ENCODE measurements at places on chromosomes 2 and 18.

DNA sequence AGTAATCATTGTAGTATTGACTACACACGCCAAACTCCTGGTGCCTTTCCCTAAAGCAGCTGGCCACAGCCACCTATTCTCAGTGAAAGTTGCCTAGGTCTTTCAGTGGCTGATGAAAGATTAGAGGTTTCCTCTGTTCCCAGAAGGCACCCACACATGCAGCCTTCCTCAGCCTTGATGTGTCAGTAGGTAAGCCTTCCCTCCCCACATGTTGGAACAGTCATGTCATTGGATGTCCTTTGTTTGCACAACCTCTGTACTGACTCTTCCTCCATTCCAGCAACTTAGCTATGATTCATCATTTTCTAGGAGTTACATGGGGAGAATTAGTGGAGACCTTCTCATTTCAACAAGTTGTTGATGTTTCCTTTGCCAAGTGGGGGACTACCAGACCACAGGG lies 630.8 kb upstream of the SLC39A10 start:
- DNase-seq = no peak

DNA sequence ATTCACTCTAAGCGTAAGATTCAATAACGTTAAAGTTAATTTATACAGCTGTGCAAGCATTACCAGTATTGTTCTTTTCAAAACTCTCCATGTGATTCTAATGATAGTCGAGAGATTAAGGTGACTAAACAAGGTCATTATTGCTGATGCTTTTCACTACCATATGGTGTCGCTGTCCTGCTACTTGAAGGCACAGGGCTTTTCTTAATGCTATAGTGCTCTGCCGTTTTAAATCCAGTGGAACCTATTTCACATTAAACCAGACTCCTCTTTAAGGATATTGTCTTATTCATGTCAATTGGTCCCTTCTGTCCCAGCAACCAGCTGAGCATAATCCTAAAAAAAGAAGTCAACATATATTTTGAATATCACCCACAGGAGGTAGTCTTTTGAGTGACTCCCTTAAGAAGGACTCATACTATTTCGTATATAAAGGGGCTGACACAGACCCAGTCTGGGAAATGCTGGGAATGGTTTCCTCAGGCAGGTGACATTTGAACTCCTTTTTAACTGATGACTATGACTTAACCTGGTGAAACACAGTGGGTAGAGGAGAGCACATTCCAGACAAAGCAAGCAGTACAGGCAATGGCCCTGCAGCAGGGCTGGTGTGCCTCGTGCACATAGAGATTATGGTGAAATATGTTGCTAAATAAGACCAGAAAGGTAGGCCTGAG lies 53.9 kb upstream of the CYTIP start:
- DNase-seq = peak; percentile 32

GRCh38 chr2:177501186-177501585 lies 108.6 kb downstream of the AGPS start:
- no peak for DNase-seq

- no peak for DNase-seq
Observed at GRCh38 chr2:97774425-97774824, 61.0 kb downstream of the ZAP70 start.

DNA sequence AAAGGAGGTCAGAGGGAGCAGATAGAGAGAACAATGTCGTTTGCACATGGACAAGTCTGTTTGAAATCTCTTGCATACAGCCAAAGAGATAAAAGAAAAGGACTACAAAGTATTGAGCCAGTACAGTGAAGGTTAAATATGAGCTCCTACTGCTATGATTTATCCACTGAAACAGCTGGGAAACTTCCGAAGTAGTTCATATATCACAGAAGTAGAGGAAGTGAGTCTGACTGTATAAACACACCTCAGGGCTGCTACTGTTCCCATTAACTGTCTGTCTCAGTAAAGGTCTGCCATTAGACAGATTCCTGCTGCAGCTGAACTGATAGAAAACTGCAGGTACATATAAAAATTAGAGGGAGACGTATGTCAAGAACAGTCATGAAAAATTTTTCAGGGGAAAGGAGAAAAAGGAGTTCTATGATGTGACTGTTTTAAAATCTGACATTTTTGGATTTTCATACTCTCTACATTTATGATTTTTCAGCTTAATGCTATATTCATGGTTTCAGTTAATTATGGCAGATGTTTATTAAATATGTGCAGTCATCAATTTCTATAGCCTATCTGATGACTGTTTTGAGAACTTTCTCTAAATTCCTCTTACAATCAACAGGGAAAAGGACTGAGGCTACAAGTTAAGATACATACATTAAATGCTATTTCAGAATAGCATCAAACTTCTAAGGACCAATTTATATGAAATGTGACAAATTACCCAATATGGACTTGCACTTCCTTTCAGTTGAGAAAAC lies 364.7 kb downstream of the ERBB4 start:
- DNase-seq = no peak

GRCh38 chr2:10167316-10167715 lies 44.8 kb downstream of the RRM2 start:
- DNase-seq = no peak

DNA sequence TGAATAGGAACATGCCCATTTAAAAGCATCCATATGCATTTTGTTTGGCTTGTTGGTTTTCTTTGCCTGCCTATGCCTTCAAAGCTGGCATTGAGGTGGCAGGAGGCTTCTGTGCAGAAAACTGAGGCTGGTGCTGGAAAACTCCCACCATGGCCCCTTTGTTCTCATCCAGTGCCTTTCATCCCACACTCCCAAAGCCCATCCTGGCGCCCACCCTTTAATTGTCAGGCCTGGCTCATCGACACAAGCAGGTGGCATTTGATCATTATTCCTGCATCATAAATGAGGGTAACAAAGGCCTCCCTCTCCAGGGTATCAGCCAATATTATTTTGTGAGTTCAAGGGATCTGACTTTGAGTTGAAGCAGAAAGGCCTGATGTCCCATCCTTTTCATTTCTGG lies 24.7 kb upstream of the ANXA4 start:
- no peak for DNase-seq

DNA sequence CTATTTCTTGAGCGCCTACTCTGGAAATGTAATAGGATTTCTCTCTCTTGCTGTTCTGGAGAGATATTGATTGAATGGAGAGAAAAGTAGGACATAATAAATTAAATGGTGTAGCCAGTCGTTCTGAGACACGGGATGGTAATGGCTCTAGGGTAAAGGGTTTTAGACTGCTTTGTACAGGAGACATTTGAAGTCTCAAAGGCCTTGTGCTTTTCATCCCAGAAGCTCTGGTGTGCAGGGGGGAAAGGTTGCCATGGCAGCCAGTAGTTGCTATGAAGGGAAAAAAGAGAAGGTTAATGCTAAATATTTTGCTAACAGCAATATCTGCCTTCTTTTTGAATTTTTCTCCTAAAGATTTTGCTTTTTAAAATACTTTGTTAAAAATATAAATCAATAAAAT lies 359.3 kb downstream of the RIT2 start:
- DNase-seq = no peak

- no peak for DNase-seq
Observed at GRCh38 chr2:57973621-57974186, 72.9 kb upstream of the VRK2 start.

- no peak for DNase-seq
Observed at GRCh38 chr2:225566798-225567197, 167.3 kb downstream of the NYAP2 start.

DNA sequence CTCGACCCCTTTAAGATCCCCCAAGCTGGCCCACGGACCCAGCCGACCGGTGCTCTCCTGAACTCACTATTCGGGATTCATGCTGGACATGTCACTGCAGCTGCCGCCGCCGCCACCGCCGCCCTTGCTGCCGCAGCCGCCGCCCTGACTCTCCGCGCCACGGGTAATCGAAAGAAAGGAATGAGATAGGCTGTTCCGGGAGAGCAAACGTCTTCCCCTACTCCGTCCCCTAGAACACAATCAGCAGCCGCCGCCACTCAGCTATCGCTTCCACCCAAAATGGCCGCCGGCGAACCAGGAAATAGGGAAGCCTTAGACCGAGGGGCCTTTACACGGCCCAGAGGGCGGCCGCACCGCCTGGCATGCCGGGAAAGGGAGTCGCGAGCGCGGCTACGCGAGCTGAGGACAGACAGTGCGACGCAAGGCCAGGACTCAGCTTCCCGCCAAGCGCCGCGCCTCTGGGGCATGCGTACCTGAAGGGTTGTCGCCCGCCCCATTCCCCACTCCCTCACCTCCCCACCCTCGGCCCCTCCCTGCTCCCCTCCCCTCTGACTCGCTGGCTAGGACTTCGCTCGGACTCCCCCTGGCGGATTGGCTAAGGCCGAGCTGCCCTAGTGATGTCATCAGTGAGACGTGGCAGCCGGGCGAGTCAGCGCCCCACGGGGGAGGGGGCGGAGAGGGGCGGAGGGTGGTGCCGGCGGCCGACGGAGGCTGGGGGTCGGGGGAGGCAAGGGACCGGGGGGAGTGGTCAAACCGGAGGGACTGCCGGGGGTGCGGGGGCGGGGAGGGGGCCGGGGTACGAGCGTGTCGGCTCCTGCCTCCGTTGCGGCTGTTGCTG lies at the start of gene RAB1A:
Gene RAB1A, minus strand, starts transcription at position 281 of the 838 bp plus-strand sequence. Its CDS starts 191 bp downstream, at position 90.
- DNase-seq = peak; percentile 99

DNA sequence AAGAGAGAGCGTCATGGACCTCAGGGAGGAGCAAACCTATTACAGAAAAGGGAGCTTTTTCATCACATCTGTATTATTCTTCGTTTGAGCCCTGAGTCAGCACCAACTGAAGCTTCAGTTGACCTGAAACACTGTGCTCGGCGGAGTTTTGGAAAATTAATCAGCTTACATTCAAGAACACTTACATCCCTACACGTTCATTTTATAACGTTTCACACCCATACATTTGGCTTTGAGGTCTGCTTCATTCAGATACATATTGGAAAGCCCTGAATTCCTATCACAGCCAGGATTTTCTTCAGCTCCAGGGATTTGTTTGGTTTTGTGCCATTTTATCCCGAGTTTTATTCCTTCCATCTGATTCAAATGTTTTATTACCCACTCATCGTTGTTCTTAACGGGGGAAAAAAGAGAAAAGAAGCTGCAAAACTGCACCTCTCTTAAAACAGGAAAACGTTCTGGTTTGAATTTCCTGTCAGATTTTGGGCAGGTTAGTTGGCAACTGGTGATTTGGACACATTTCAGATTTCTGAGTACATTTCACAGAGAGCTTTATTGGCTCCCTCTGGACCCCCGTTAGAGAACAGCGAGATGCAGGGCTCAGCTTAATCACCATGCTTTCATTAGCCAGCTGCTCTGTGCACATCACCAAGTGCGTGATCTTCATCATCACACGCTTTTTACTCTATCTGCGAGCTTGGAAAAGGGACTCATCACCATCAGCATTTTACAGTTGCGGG lies 88.8 kb downstream of the CDC42EP3 start:
- no peak for DNase-seq

DNA sequence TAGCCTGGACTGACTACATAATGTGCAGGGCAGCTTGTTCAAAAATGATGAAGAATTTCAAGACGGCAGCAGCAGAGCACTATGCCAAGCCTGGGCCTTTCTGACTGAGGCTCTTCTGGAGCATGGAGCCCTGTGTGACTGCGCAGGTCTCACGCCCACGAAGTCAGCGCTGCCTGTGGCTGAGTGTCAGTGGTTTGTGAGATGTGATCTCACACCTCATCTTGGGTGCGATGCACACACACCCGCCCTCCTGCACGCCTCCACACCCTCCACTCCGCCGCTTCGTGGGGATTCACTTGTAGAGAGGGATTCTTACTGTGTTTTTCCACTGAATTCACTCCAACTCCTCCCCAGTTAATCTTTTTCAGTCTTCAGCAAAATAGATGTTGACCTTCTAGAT lies 103.9 kb downstream of the VIT start:
- no peak for DNase-seq

- DNase-seq = no peak
Observed at GRCh38 chr18:48134609-48135008, 204.2 kb upstream of the SMAD2 start.

DNA sequence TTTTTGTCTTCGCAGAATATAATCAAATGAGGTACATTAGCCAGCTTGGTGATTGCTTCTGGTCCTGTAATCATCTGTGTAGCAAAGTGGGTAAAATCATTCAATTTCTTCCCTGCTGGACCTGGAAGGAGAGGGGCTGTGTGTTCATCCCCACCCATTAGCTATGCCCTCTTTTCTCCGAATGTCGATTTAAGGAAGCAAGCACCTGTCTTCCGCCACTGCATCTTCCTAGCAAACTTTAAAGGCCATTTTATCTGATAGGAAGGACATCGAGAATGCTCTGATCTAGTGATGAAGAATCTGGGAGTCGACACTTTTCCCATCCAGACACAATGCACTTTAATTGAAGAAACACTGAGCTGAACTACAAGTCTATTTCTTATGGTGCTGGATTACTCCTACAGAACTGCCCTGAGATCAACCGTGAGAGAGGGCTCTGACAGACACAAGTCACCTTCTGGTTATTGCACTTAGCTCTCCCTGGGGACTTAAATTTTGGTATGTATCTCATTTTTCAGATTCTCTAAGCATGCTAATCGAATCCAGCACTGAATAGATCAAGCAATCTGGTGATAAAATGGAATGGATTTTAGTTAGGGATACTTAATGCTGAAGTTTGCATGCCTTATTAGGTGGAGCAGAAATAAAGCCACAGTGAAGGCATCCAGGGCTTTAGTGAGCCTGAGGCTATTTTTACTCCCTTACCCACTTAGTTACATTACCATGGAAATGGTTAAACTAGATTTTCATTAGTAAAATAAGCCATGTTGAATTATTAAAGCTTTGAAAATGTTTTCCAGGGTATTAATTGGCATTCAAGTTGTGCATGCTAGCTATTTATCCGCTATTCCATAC lies 1.3 kb downstream of the NYAP2 start:
- DNase-seq = no peak

GRCh38 chr2:191790737-191791136 lies 56.2 kb downstream of the CAVIN2 start:
- DNase-seq = no peak

GRCh38 chr18:21602299-21602587 lies 1.7 kb upstream of the ESCO1 start:
- no peak for DNase-seq

- DNase-seq = peak; percentile 67
Observed at GRCh38 chr2:133633881-133634409, 65.7 kb upstream of the NCKAP5 start.

DNA sequence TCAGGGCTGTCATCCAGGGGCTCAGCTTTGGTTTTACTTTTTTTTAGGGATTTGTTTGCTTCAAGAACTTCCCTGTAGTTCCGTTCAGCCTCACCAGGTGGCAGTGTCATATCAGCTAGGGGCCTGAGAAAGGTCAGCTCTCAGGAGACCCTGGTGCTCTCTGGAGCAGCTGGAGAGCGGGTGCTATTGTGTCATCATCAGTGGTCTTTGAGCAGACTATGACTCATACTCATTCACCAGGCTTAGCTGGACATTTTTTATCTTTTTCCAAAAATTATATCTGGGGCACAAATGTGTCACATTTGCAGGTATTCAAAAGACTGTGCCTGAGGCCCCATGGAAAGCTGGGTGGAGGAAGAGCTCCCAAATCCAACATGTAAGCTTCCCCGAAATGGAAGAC lies 24.4 kb downstream of the ZNF892 start:
- DNase-seq = peak; percentile 49

DNA sequence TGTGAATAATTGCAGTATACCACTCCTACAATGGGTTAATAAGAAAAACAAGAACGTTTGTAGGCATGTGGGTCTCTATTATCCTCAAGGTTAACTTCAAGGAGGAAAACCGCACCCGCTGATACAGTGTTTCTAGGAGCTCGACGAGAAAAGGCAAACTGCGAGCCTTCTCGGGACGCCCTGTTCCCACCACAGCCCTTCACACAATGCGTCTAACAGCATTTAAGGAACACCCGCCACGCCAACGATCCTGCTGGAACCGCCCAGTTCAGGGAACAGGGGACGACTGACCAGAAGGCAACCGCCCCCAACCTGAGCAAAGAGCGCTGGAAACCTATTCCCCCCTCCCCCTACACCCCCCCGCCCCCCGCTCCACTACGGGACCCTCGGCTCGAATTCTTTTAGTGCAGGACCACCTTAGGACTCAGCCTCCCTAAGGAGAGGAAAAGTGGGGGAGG lies 710 bp upstream of the TMSB10 start:
- no peak for DNase-seq
